ENCODE measurements at places on chromosomes 5 and 9.
A peak's percentile ranks its signal among the peaks of the same experiment; 100 is the strongest.

GRCh38 chr5:175288048-175288621, 155.8 kb downstream of the DRD1 start:
- DNase-seq, result no peak

DNA sequence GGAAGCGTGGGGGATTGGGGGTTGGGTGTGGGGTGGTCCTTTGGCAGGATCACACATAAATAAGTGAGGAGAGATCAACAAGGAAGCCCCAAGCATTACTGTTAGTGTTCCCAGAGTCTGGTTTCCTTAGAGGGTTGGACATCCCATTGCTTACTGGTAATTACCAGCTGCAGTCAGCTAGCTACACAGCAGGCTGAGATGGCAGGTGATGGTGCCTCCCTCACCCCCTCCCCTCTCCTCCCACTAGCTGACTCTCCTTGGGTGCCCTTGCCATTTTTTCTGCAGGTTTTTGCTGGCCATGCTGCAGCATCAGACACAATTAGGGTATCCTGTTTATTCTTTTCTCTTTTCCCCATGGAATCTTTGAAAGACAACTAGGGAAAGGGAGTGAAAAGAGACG, 107.5 kb upstream of the TLR4 start:
- no peak for DNase-seq

GRCh38 chr9:70589571-70590314, 175.3 kb upstream of the KLF9 start:
- no peak for DNase-seq

DNA sequence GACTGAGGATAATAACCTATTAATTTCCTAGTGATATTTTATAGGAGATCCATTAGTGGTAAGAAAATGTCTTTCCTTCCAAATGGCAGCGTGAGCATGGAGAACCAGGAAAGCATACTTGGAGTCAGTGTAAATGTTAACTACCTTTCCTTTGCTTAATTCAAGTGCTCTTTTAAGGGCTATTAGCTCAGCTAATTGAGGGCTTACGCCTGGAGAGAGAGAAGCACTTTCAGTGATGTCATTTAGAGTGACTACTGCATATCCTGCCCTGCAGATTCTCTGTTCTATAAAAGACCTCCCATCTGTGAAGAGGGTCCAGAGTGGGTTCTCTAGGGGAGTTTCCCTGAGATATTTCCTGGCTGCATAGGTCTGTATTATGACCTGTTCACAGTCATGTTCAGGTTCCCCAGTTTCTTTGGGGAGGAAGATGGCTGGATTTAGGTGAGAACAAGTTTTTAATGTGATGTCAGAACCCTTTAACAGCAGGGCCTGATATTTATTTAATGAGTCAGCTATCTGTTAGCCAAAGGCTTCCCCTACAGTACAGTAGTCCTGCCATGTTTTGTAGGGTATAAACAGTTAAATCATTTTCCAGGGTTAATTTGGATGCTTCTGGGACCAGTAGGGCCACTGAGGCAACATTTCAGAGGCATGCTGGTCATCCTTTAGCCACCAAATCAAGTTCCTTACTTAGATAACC, 89.6 kb downstream of the TRIM36 start:
- DNase-seq, result no peak

GRCh38 chr5:153974131-153974812, 64.4 kb downstream of the FAM114A2 start:
- peak; percentile 60 for DNase-seq

DNA sequence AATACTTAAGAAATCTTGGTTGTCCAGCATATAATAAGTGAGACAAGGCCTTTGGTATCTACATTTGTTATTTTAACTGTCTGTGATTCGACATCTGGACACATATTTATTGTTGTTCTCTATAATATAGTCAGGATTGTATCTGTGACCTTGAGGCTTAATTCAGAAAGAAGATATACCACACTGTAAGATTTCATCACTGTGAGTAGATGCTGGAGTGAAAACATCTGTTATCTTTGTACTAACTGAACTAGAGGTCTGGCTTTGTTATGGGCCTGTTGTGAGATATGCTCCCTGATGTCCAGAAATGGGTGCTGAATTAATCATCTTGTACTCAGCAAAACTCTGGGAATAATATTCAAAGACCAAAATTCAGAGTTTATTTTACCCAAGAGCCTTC, 148.5 kb downstream of the ISOC1 start:
- no peak for DNase-seq

DNA sequence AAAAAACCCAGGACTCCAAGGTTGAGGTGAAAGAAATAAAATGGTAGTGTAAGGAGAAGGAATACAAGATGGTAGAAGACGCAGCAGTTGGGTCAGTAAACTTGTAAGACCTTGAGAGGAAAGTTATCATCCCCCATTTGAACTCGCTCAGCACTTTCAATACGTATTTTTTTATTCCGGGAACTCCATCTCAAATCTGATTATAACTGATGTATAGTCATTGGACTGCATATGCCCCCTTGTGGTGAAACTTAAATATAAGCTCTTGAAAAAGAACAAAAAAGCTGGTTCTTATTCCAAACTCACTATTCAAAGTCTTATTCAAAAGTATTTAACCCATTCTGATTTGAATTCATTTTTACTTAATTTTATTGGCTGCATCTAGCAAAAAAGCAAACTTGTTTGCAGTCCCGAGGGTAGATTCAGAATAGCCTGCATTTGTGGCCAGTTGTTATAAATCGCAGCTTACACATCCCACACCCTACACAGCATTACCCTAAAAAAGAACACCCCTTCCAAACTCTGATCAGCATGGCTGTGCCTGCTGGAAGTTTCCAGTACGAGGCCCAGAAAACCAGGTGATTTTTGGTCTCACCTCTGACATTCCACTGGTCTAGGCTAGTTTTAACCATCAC, 118.0 kb downstream of the ESM1 start:
- DNase-seq, result no peak

DNA sequence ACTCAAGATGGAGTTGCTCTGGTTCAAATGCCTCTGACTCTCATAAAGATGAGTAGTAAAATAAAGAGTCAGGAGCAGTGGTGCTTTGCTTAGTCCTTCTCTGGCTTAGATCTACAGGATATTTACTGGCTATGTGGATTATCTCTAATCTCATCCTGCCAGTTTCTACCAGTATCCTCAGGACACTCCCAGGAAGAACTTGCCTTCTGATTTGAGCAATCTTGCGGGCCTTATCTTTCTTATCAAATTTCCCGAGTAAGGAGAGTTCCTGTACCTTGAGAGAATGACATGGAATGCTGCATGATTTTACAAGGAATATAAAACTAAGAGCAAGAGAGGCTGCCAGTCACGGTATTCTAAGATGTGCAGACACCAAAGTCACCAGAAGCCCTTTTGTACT, 364.0 kb downstream of the ARHGEF28 start:
- DNase-seq, result no peak

DNA sequence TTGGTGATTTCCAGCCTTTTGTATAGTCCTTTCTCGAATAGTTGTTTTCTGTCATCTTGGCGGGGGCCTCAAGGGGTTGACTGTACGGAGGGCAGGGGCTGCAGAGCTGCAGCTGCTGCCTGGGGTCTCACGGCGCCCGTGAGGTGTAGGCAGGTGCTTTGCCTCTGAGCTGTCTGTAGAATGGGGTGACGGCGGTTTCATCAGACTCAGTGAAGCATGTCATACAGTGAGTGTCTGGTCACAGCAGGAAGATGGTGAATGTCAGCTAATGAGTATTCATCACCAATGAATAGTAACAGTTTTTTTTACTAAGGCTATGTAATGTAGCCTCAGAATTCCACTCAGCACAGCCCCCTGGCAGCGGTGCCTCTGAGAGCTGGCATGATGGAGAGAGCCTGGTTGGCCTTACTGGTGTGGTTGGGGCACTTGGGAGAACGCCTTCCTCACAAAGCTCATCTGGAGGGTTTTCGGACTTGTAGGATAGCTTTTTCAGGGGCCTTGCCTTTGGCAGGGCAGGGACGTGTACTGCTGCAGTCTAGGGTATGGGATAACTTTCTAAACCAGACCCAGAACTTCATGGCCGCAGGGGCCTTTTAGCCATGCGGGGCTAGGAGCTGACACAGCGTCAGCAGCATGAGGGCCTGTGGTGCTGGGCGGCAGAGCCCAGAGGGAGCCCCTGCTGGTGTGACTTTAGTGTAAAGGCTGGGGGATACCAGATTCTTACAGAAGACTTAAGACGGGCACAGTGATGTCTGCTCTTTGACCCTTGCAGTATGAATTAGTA, 15.0 kb downstream of the TENT4A start:
- no peak for DNase-seq

- no peak for DNase-seq
These were observed 159.1 kb downstream of the YIPF5 start for GRCh38 chr5:144011388-144011787.

DNA sequence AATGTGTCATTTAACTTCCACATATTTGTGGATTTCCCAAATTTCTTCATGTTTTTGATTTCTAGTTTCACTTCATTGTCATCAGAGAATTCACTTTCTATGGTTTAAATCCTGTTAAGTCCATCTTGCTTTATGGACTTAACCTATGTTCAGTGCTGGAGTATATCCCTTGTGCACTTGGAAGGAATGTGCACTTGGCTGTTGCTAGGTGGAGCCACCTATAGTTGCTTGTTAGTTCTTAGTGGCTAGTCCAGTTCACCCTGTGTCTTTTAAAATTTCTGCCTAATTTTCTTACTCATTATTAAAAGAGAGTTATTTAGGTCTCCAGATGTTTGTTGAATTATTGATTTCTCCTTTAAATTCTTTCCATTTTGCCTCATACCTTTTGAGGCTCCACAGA, 1472.5 kb upstream of the CDH6 start:
- no peak for DNase-seq

DNA sequence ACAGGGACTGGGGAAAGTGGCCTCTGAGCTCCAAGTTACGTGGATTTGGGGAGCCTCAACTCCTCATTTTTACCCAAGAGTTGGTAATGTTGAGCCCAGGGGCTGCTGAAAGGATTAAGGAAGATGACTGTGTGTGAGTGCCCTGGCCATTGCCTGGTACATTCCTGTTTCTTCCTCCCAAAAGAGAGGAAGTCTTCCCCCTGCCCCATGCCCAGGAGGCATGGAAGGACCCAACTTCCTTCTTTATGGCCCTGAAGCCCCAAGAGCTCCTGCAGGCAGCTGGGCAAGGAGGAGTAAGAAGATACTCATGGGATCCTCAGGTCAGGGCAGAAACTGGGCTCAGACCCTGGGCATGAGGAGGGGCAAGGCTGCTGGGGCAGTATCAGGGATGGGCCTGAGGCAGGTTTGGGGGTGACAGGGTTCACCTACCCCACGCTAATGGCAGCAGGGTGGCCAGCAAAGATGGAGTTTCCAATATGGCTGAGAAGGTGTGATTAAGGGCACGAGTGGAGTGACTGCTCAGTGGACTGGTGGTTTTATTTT, 118.3 kb upstream of the MVB12B start:
- DNase-seq, result no peak

DNA sequence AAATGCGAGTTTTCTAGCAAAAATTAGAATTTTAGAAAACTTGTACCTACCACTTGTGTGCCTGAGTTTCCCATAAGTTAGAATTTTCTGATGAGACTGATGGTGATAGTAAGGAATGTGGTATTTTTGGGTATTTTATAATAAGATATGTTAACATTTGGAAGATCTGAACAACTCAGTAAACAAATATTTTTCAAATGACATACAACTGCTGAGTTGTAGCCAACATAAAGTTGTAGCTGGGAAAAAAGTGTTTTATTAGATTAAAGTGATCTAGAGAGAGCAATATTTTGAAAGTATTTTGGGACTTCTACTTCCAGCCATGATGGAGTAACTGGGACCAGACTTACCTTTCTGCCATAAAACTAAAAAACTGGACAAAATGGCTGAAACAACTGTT, 37.9 kb downstream of the GEMIN5 start:
- no peak for DNase-seq

- no peak for DNase-seq
These were observed 40.3 kb downstream of the UBTD2 start for GRCh38 chr5:172243302-172243701.

- peak; percentile 14 for DNase-seq
These were observed 144.3 kb downstream of the ACTBL2 start for GRCh38 chr5:57338068-57338867.

DNA sequence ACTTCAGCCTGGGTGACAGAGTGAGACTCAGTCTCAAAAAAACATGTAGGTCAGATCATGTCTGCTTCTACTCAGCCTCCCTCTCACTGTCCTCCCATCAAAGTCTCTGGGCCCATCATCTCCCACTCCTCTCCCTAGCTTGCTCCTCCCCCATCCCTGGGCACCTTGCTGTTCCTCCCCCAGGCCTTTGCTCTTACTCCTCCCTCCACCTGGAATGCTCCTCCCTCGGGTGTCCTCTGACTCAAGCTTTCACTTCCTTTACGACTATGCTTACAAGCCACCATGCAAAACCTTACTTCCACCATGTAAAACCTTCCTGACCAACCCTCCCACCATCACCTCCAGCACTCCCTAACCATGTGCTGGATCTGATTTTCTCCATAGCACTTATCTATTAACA, 51.5 kb downstream of the MTMR12 start:
- DNase-seq, result no peak
